Natural killer cell treated with Interleukin-12 subunit alpha and Interleukin-12 subunit beta and Interleukin-15 and Interleukin-18, amount 100 ng/mL, for 72 hours (primary cell): ENCODE measurements at places on chromosomes 7 and 10. TPM values are rescaled to one million over a fixed set of nuclear protein-coding genes. Genes with fewer than 3 reads are reported as not detected.
A peak's percentile ranks its signal among the peaks of the same experiment; 100 is the strongest.

SEMA3C gene
- 1.1 TPM for total RNA-seq

SLC16A12 gene
- not detected for total RNA-seq

SPDYE8 gene
- not detected for total RNA-seq

GNG11 gene
- total RNA-seq, result not detected

GRCh38 chr10:132506711-132507408 is 30.7 kb upstream of the INPP5A start:
- no peaks in the 10 kb centered on the region for H3K36me3 ChIP-seq
- no peaks in the 10 kb centered on the region for H3K27me3 ChIP-seq
- H3K4me3 ChIP-seq, result no peak overlapping the region
- DNase-seq, result no peak
- no peaks in the 10 kb centered on the region for H3K4me1 ChIP-seq
- H3K27ac ChIP-seq, result no peak overlapping the region

DNA sequence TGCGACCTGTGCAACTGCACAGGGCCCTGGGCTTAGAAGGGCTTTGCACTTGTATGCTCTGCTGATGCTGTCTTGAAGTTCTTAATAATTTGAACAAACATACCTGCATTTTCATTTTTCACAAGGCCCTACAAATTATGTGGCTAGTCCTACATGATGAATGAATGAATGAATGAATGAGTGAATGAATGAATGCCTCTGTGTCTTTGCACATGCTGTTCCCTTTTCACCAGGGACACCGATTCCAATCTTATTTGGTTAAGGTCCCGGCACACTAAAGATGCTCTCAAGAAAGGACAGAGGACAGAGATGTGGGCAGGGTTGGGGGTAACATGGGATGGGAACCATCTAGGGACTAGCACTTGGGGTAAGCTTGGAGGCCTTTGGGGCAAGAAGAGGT is 39.4 kb upstream of the CHST3 start:
- no peak overlapping the region for H3K27ac ChIP-seq
- peaks cover 5% of the 10 kb centered on the region for H3K27me3 ChIP-seq
- H3K4me3 ChIP-seq, result no peak overlapping the region
- DNase-seq, result no peak
- H3K36me3 ChIP-seq, result no peaks in the 10 kb centered on the region
- H3K4me1 ChIP-seq, result no peaks in the 10 kb centered on the region

- DNase-seq, result no peak
- H3K27ac ChIP-seq, result no peak overlapping the region
Measured at GRCh38 chr10:37687581-37687980, 169.8 kb downstream of the ZNF248 start.

DNA sequence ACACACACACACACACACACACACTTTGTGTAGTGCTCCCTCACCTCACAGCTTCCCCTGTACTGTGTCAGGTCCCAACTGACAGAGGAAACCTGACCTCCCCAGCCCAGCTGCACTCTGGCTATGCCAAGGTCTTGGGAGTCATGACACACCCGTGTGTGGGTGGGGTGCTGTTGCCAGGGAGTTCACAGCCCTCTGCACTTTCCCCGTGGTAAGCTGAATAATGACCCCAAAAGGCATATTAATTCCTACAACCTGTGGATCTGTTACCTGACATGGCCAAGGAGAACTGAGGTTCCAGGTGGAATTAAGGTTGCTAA is 8.9 kb upstream of the NANOS1 start:
- H3K27me3 ChIP-seq, result no peaks in the 10 kb centered on the region
- peaks cover 8% of the 10 kb centered on the region for H3K4me1 ChIP-seq
- H3K4me3 ChIP-seq, result no peak overlapping the region
- no peak for DNase-seq

DNA sequence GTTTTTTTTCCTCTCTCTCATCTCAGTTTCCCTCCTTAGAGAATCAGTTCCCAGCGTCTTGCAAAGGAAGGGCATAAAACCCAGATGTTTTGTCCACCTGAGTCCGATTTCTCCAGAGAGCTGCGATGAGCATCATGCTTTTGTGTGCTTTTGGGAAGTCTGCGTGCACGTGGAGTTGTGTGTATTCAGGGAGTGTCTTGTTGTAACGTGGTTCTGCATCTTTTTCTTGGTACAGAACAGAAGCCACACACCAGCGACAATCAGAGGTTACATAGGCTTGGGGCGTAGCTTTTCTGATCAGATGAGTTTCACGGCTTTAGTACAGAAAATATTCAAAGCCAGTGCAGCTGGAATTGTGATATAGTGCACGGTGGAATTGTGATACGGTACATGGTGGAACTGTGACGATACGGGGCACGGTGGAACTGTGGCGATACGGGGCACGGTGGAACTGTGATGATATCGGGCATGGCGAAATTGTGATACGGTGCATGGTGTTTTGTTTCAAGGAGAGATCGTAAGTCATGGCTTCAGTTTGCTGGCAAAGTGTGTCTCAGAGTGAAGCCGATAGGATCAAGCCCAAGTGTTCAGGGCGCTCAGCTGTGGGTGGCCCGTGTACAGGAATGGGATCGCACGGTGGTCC is 32.8 kb downstream of the FOXK1 start:
- no peaks in the 10 kb centered on the region for H3K36me3 ChIP-seq
- H3K27ac ChIP-seq, result no peak overlapping the region
- peaks cover 57% of the 10 kb centered on the region for H3K4me1 ChIP-seq
- no peak overlapping the region for H3K4me3 ChIP-seq
- H3K27me3 ChIP-seq, result no peaks in the 10 kb centered on the region

DNA sequence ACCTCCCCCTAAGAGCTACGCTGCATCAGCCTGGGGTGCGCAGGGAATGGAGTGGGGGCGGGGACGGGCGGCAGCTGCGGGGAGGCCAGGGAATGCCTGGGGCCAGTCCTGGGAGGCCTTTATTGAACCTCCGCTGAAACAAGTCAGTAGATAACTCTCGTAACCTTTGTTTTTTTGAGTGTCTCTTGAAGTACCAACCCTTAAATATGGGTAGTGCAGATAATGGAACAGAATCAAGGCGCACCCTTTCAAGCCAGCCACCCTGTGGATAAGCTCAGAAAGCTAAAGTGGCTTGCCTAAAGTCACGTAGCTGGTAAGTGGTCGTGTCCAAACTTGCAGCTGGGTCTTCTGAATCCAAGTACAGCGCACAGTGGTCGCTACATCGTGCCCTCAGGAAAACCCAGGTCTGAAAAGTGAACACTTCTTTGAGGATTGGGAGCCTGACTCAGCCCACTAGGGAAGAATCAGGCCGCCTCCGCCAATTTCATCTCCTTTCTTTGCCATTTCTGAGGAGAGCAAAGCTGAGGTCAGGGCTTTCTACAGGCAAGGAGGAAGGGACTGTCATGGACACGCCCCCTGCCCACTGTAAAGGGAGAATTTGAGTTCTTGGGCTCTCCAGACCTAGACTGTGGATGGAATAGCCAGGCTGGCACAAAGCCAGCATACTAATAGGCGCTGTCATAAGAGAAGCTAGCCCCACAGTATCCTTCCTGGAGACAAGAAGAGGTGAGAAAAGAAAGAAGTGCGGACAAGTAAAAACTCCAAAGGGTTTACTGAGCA is 3.2 kb upstream of the EGR2 start:
- peak overlapping the region; percentile 10 for H3K4me3 ChIP-seq
- DNase-seq, result no peak
- H3K27ac ChIP-seq, result no peak overlapping the region
- peaks cover 3% of the 10 kb centered on the region for H3K36me3 ChIP-seq

- DNase-seq, result peak; percentile 81
- peak overlapping the region; percentile 97 for H3K27ac ChIP-seq
- H3K36me3 ChIP-seq, result no peaks in the 10 kb centered on the region
- H3K4me1 ChIP-seq, result peaks cover 82% of the 10 kb centered on the region
Measured at GRCh38 chr10:71748671-71749191, 24.6 kb downstream of the VSIR start.

GRCh38 chr7:70701477-70701876 is 430.5 kb upstream of the GALNT17 start:
- no peak overlapping the region for H3K27ac ChIP-seq
- H3K4me3 ChIP-seq, result no peak overlapping the region
- H3K36me3 ChIP-seq, result no peaks in the 10 kb centered on the region
- no peak for DNase-seq

GRCh38 chr7:116582806-116583444 is 58.1 kb downstream of the CAV1 start:
- H3K27me3 ChIP-seq, result no peaks in the 10 kb centered on the region
- H3K4me3 ChIP-seq, result peak overlapping the region; percentile 61
- peak overlapping the region; percentile 34 for H3K27ac ChIP-seq
- no peaks in the 10 kb centered on the region for H3K36me3 ChIP-seq
- H3K4me1 ChIP-seq, result peaks cover 14% of the 10 kb centered on the region
